ENCODE measurements at places on chromosomes 4 and X.

GRCh38 chr4:165548702-165549101 lies 169.9 kb downstream of the CPE start:
- no peak for DNase-seq

GRCh38 chr4:1793496-1793840 lies 375 bp downstream of the FGFR3 start:
- DNase-seq: no peak

- DNase-seq: no peak
Observed at GRCh38 chr4:182897601-182898478, 19.3 kb downstream of the DCTD start.

- no peak for DNase-seq
Observed at GRCh38 chr4:176036585-176037205, 28.9 kb upstream of the WDR17 start.

GRCh38 chr4:5524446-5525299 lies 183.7 kb downstream of the EVC2 start:
- no peak for DNase-seq

GRCh38 chrX:21725496-21725895 lies 32.4 kb downstream of the SMPX start:
- no peak for DNase-seq

DNA sequence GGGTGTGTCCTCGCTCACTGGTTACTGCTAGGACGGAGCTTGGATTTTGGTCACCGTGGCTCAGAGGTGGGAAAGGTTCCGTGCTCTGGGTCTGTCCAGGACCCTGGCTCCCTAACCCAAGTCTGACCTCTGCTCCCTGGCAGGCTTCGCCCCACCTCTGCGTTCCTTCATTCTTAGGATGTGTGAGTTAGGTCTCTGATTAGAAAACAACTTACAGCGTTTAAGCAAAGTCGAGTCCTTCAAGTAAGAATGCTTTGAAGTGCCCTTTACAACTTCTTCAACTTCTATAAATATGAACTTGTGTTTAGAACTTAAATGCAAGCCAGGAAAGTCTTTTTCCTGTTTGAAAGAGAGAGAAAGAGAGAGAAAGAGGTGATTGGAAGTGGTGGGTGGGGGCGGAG lies 891 bp downstream of the TLR2 start:
- DNase-seq: no peak

DNA sequence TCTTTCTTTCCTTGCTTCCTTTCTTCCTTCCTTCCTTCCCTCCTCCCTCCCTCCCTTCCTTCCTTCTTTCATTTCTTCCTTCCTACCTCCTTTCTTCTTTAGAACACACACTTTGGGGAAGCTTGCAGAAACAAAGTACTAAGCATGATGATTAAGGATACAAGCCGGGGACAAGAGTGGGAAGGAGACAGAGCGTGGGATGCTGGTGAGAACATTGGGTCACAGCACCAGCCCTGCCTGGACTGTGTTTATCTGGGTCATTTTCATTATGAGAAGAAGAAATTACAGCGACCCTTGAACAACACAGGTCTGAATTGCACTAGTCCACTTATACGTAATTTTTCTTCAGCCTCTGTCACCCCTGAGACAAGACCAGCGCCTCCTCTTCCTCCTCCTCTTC lies 169.3 kb upstream of the TBL1X start:
- no peak for DNase-seq

DNA sequence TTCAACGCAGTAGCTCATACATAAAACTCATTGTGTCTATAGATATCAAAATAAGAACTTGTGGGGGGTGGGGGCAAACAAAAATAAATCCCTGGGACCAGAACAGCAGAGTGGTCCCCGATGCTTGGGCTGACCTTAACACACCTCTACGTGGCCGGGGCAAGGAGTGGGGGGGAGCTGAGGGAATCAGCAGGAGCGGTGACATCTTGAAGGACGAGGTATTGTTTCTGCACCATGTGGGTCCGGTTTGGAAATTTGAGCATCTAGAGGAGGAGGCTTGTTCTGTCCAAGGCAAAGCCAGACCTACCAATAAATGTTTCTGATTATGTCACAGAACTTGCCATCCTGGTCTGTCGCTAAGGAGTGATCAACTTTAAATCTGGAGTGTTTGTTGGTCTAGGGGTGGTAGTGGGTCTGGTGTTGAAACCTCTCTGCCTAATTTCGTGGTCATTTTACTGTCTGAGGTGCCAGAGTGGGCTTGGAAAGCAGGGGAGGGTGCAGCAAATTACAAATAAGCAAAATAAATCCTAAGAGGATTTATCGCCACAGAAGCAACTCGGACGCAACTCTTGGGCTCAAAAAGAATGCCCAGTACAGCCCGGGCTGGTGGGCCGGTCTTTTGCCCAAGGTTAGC lies 774 bp upstream of the RAPGEF2 start:
- no peak for DNase-seq

DNA sequence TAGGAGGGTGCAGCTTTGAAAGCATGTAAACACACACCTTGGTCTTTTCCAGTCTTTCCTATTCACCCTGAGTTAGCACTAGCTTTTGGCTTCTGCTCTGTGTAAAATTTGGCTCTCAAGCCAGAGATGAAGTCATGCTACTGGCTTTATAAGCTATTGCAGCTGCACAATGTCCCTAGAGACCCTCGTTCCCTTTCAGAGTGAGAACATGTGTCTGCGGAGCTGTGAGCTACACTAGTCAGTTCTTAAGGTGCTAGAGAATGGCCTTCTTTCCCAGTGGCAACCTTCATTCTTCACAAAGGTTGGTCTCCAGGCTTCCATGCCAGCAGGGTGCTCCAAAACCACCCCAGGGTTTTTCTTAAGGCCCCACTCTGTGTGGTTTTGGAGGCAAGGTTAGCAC lies 199.1 kb downstream of the SPATA18 start:
- peak; percentile 65 for DNase-seq

DNA sequence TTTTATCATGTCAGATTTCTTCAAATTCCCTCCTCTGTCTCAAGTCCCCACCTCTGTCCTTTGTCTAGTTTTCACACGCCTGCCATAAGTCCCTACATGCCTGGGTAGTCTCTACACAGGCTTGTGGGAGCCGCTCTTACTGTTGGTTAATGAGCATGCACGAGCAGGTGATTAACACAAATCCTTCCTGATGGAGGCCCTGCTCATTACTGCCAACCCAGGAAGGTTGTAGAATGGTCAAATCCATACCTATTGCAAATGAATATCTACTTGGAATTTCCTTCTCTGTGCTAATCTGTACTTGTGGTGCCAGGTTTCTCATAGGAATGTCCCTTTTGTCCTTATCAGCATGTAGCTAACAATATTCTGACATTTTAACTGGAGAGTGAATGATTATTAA lies 208.4 kb upstream of the HDX start:
- DNase-seq: no peak

DNA sequence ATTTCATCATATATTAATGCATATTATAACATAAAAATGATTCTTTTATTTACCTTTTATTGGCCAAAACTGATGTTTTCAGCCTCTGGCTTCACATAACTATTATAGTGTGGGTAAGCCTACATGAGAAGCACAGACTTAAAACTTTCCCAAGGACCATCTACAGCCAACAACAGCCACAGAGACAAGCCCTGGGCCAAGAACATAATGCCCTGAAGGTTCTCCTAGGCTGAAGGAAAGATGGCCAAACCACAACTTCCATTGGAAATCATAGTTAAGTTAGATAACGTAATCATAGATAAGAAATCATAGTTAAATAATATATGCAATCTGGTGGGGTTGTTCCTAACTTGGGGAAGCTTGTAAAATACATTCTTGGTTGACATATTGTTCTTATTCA lies 280.0 kb upstream of the EMCN start:
- no peak for DNase-seq

DNA sequence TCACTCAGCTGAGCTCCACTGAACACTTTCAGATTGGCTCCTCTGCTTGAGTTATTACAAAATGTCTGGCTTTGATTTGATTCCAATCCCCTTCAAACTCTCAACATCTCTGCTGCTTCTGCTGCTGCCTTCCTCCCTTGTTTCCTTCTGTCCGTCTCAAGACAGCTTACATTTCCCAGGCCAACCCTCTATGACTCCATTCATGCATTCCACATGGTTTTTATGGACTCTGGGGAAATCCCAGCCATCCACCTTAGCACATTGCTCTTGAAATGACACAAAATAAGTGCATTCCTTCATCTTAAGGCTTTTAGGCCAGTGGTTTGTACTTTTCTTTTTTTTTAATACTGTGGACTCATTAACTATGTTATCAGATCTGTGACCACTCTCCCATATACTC lies 68.5 kb upstream of the TMEM164 start:
- no peak for DNase-seq

- DNase-seq: no peak
Observed at GRCh38 chr4:10639100-10639499, 45.5 kb downstream of the CLNK start.

DNA sequence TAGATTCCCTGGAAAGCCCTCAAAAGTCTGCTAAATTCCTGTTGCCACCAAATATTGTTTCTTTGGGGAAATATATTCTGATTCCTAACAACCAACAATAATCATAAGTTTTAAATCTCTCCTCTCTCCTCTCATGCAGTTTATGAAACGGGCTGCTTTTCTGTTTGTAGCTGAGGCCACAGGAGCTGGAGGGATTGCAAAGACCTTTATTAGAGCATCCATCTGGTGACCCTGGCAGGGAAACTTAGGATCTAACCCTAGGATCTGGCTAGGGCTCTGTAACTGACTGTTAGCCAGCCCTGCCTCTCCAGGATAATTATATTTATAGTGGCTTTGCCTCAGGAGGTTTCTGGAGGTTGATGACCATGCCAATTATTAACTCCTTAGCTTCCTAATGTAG lies 56.9 kb downstream of the SMAD1 start:
- no peak for DNase-seq

- DNase-seq: no peak
Observed at GRCh38 chr4:17762726-17763125, 18.7 kb downstream of the FAM184B start.

- no peak for DNase-seq
Observed at GRCh38 chrX:104564921-104565703, 887 bp upstream of the IL1RAPL2 start.

Data from sciatic nerve (tissue), 2 donors.